ENCODE measurements at places on chromosomes 1 and 21.

GRCh38 chr1:85264150-85264549, 4.7 kb upstream of the C1orf52 start:
- DNase-seq: no peak

DNA sequence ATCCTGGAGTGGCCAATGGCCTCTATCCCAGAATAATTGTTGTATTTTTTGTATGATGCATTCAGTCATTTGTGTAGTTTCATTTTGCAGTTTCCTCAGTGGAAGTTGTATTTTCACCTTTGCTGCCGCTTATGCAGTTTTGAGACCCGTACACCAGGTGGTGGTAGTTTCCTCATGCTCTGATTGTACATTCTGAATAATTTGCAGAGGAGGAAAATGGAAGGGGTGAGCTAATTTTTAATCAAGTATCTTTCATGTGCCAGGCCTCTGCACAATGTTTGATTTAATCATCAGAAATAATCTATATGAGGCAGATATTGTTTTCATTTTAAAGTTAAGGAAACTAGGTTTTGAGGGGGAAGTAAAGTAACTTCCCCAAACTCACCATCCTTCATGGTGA, 29.5 kb downstream of the HLX start:
- no peak for DNase-seq

DNA sequence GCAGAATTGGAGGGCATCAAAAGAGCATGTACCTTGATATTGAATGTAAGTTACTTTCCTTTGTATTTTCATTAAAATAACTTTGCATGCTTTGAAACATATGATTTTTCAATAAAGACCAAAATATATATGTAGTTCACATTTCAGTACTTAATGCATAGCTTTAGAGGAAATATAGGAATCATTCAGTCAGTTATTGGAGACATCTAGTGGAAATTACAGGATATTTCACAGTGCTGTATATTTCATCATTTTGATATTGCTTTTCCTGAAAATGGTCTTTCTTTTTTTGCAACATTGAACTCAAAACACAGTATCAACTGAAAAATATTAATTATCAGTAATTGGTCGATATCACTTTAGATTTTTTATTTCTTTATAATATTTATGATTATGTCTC, 375.8 kb downstream of the NCAM2 start:
- no peak for DNase-seq

- no peak for DNase-seq
Measured at GRCh38 chr1:17061486-17061885, 7.7 kb upstream of the SDHB start.

DNA sequence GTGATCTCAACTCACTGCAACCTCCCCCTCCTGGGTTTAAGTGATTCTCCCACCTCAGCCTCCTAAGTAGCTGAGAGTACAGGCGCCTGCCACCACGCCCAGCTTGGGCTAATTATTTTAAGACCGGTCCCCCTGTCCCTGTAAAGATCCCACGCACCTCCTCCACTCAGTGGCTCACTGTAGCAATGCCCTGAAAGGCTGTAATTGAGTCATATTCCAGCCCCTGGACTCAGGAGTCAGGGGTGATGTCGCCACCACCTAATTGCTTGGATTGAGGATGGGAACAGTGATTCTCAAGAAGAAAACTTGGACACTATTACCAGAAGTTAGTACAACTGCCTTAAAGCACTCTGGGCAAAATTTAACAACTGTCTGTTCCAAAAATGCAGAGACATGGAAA, 3.1 kb upstream of the EDARADD start:
- no peak for DNase-seq

GRCh38 chr1:54013393-54014008, 4.5 kb downstream of the LDLRAD1 start:
- DNase-seq: no peak

DNA sequence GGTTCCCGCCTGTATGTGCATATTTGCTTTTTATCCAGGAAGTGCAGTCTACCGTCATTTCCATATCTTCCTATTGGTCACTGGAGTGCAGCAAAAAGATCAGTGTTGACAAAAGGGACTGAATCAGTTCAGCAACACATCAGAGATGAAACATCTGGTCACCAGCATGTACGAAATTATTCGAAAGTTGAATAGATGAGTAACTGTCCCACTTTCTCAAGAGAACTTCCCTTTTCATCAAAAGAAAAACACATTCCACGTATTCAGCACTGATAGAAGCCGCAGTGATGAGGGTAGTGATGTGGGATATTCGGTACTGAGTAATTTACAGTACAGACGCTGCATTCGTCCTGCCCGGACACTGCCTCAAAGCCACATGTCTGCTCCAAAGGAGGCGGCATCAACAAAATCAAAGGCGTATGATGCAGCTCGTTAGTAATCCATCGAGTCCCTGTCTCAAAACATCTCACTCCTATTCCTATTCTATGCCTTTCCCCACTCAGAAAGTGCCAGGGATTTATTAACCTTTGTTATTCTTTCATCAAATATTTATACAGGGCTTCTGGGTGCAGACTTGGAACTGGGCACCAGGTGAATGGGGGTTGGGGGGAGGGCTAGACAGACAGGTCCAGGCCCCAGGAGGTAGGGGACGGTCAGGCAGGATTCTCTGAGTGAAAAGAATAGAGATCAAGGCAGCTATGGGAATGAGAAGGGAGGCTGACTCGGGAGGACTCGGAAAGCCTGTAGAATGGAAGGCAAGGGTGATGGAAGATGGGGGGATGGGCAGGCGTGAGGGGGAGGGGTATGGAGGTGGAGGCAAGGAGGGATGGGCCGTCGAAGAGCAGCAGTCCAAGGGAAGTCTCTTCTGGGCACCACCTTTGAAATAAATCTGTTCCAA, 79.5 kb upstream of the SLC45A1 start:
- no peak for DNase-seq

- DNase-seq: peak; percentile 47
Measured at GRCh38 chr1:156813750-156814570, 2.7 kb downstream of the SH2D2A start.

DNA sequence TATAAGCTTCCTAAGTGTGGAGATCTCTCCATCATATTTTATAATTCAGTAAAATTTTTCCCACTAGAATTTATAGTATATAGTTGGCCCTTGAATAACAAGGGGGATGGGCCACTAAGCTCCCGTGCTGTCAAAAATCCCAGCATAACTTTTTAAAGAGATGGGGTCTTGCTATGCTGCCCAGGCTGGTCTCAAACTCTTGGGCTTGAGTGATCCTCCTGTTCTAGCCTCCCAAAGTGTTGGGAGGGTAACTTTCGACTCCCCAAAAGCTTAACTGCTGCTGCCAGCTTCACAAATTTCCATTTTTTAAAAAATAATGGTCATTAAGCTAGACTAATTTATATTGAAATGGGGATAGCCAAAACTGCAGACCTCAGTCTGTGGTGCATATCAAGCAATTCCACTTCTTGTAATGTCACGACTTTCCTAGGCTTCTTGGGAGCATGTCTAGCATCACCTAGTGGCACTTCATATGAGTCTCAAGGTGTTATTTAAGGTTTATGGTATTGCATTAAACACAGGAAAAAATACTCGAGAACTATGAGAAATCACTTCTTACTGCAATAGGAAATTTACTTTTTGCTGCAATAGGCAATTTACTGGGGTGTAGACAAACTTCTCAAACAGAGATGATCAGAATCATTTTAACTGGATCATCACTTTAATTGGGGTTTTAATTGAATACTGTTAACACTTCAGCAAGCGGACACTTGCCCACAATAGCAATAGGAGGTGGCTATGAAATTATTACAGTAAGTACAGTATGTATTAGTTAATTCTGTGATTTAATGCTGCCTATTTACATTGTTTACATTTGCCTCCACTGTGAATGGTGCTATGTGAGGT, 19.3 kb upstream of the ACTA1 start:
- DNase-seq: no peak

DNA sequence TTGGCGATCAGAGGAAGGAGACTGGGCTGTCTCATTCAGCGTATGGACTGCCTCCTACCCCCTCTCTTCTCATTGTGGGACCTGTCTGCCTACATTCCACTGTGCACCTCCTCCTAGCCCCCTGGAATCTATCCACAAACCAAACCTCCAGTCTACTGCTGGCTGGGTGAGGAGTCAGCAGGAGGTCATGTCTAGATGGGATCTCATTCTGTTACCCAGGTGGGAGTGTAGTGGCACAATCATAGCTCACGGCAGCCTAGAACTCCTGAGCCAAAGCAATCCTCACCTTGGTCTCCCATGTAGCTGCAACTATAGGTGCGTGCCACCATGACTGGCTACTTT, 18.0 kb upstream of the TTC22 start:
- DNase-seq: no peak

DNA sequence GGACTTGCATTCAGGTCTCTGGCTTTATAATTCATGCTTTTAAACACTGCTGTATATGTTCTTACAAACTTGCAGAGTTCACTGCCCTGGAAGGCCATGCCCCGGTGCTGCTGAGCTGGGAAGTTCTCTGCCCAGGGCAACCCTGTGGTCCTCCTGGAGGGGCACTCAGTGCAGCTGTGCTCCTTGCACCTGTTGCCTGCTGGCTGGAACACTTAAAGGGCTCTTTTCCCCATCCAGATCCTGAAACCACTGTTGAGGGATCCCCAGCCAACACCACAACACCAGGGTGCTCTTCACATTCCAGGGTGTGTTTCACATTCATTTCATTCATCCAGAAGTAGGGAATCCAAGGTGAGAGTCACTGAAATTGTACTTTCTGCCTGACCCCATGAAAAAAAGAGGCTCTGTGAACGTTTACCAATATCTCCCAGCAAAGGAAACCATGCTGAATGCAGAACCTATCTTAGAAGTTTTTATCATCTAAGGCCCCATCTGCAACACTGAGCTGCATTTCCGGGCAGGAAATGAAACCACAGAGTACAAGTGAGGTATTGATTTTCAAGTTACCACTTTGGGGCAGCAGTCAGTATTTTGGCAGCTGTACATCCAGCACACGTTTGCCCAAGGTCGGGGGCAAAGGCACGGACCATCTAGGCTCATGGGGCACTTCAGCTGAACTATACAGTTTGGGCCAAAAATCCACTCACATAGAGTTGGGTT, 16.4 kb upstream of the KIAA0040 start:
- peak; percentile 6 for DNase-seq

DNA sequence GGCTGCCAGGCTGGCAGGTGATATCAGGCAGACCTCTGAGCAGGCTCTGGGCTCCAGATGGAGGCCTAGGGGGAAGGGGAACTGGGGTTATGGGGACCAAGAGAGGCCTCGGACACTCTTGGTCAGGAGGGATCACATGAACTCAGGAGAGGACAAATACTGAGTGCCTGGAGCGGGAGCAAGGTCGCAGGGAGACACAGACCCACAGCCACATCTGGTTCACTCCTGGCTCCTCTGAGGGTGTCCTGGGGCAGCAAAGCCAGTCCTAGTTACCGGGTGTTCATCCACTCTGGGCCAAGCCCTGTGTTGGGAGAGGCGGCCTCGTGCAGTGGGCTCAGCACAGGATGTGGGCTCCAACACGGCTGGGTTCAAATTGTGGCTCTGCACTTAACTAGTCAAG, 239.0 kb downstream of the PTPRU start:
- no peak for DNase-seq

GRCh38 chr1:182608845-182609610, 4.8 kb upstream of the RGS16 start:
- no peak for DNase-seq

- no peak for DNase-seq
Measured at GRCh38 chr21:44931137-44931500, 8.7 kb upstream of the SLX9 start.

DNA sequence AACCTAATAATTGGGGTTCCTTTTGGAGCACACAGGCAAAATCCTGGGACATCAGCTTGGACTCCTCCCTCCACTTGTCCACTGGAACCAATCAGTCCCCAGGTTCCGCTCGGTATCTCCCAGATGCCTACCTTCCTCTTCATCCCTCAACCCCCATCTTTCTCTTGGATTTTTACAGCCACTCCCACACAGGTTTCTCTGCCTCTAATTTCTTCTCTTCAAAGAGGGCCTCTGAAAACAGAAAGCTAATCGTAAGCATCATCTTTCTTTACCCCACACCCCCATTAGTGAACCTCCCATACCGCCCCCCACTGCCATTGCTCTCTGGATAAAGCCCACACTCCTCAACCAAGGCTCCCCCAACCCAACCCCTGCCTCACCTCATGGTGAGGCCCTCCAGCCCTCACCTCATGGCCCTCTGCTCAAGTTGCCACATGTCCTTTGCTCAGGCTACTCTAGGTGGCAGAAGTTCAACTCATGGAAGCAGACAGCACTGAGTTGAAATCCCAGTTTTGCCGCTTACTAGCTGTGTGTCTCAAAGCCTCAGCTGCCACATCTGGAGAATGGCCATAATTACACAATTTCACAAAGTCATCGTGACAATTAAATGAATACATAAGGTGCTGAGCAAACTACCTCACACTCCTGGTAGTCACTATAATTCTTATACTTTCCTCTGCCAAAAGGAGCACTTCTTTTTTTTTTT, 18.1 kb upstream of the WASF2 start:
- DNase-seq: no peak

DNA sequence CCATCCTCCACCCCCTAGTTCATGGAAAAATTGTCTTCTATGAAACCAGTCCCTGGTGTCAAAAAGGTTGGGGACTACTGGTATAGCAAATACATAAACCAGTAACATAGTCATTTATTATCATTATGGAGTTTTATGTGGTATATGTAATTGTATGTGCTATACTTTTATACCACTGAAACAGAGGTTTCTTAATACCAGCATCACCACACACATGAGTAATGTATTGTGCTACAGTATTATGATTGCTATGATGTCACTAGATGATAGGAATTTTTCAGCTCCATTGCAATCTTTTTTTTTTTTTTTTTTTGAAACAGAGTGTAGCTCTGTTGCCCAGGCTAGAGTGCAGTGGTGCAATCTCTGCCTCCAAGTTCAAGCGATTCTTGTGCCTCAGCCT, 5.7 kb upstream of the PAXBP1 start:
- no peak for DNase-seq

DNA sequence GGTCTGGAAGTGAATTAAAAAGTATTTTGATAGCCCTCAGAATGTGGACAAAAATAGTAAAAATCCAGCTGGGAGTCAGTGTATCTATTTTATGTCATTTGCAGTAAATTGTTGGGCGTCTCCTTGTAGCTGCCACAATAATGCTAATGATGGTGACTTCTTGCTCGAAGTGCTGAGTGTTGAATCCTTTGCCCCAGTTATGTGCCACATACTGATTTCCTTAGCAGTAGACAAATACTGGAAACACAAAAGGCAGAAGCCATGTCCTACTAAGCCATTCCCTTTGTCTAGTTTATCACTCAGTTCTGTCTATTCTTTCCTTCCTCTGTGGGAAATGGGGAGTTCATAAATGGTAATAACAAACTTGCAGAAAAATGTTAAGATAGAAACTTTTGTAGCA, 70.7 kb upstream of the CXADR start:
- no peak for DNase-seq

GRCh38 chr1:163213626-163214025, 10.9 kb upstream of the RGS5 start:
- DNase-seq: no peak

Data from stimulated activated CD8-positive, alpha-beta memory T cell treated with anti-CD3 and anti-CD28 coated beads, Interleukin-15, amount 100 ng/mL, for 24 hours (primary cell).